ENCODE measurements at places on chromosomes 12 and 14.

GRCh38 chr12:111295176-111295575 is 73.7 kb downstream of the PHETA1 start:
- DNase-seq, result no peak

DNA sequence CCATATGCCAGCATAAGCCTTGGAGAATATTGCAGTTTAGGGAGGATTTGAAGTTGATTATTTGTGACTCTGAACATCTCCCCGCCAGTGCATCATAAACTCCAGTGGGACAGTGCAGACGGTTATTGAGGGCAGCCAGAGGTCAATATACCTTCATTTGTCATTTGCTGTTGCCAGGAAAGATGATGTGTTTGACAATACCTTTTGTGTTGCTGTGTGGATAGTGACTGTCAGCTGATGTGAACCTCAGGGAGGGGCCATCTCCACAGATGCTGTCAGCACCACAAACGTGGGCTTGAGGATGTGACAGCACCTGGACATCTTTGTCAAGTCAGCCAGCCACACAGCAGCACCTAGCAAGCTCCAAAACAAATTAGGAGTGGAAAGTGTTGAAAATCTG is 11.5 kb downstream of the CCDC198 start:
- DNase-seq, result no peak

GRCh38 chr12:113070117-113070906 is 13.8 kb downstream of the DTX1 start:
- DNase-seq, result peak; percentile 41

- no peak for DNase-seq
Measured at GRCh38 chr14:89773644-89774316, 180.8 kb downstream of the EFCAB11 start.

- DNase-seq, result no peak
Measured at GRCh38 chr12:27987331-27987730, 14.8 kb upstream of the PTHLH start.

Measured in femur (tissue), 1 donor.